ENCODE measurements at places on chromosomes 5 and 9.
A peak's percentile ranks its signal among the peaks of the same experiment; 100 is the strongest.

DNA sequence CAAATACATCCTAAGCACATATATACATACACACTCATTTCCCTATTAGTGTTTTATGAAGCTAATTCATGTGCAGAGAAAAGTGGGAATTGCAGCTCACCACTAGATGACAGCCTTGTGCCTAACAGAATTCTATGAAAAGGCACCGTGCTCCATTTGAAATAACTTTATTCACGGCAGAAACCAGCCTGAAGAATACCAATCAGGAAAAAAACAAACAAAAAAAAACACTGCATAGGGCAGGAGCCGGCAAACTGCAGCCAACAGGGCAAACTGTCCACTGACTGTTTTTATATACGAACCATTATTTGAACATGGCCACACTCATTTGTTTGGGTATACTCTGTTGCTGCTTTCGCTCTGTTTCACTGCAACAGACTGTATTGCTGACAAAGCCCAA lies 33.6 kb downstream of the ERMP1 start:
- DNase-seq = no peak

DNA sequence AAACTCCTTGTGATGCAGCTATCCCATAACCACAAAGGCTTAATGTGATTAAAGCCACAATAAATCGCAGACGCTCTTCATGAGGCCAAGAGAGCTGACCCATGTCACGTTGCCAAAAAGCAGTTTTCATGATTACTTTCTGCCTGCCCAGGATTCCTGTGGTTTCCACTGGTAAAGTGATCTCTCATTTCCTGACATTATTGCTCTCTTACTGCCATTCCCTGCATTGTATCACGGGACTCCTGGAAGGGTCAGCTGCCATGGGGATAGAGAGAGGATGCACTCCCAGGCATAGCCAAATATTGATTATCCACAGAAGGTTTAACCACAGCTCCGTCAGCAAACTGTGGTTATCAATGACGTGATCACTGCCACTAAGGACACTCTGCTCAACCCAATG lies 103.8 kb upstream of the SLC1A3 start:
- no peak for DNase-seq

GRCh38 chr9:130668196-130668595 lies 3.8 kb downstream of the PRDM12 start:
- DNase-seq = no peak

DNA sequence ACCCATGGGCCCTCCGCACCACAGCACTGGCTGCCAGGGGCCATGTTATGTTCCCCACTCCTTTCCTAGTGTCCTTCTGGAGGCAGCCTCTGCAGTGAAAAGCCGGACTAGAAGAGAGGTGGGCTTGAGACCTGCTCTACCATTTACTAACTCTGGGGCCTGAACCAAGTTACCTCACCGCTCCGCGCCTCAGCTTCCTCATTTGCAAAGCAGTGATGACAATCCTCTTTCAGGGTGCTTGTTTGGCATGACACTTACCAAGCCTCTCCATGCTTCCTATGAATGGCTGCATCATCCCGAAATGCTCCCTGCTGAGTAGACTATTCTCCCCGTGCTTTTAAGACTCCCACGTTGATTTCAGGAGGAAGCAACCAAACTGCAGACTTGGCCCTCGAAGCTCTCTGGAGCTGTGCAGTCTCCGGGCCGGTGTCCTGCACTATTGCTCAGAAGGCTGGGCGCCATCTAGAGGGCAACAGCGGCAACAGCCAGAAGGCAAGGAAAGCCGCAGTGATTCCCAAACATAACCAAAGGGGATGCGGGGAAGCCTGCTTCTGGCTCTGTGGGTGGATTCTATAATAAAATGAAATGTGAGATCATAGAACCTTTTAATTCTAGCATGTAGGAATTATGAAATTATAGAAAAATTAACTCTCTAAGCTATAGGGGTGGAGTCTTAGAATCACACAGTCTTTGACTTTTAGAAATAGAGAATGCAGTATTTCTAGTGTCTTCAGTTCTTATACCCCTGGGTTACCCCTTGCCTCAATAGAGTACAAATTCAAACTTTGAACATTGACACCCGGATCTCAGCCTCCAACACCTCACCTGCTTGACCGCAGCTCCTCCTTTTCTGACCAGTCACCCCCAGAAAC lies 599.8 kb upstream of the BRINP1 start:
- DNase-seq = peak; percentile 44

- no peak for DNase-seq
Observed at GRCh38 chr5:18761801-18762200, 1127.5 kb downstream of the TAF11L14 start.

DNA sequence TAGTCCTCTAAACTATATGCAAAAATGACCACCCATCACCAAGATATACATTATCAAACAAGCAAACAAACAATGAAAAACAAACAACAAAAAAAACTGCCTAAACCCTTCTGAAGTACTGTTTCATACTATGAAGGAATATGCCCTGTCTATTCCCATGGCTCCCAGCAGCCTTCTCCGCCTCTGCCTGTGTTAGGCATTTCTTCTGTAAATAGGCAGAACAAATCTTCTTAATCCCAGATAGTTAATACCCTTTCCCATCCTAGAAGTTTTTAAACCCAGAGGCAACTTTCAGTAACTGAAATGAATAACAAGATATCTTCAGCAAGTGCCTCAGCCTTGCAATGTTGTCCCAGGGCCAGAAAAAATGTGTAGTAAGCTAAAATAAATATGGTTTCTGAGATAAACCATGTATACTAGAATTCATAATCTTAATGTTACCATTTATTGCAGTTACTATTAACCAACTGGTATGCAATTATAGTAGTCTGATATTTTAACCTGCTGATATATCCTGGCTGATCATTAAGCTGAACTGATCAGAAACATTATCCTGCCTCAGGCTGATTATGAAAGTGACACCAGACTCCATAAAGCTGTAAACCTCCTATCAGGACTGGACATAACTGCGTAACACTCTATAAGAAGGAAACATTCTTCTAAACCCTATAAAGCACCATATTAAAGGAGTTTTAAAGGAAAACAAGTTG lies 68.5 kb downstream of the ANKRD31 start:
- DNase-seq = no peak

GRCh38 chr9:5863092-5863746 lies 27.5 kb upstream of the MLANA start:
- no peak for DNase-seq

DNA sequence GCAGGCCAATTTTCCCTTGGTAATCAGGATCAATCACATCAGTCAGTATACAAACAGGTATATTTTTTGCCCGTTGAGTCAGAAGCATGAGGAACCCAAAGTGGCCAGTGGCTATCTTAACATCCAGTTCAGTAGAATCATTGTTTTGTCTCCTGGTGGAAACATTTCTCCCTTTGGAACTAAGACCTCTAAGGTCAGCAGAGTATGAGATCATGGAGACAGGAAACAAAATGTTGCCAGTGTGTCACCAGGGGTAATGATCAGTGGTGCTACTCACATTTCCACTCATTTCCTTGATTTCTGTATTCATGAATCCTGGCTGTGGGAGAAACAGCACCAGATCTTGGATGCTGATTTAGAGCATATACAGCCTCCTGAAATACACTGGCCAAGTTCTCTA lies 553.0 kb downstream of the CSNK1G3 start:
- DNase-seq = no peak

GRCh38 chr9:97956331-97956730 lies 18.4 kb upstream of the HEMGN start:
- DNase-seq = no peak

DNA sequence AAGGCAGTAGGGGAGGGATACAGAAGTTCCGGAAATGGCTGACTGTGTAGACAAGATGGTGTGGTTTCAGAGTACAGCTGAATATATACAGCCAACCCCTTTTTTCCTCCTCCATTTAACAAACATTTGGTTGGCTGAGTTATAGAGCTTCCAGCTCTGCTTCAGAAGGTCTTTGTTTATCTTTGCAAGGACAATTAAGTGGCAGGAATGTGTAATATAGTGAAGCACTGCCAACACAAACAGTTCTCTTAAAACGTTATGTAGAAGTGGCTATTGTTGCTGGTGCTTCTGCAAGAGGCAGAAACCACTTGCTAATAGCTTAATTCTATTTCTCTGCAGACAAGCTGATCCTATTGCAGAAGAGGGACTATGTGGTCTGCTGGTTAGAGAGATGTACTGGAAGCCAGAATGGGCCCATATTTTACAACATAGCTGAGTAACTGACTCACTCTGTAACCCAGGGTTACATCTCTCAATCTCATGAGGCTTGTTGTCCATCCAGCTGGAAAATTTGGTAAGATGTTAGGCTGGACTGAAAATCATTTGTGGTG lies 62.7 kb upstream of the OSMR start:
- DNase-seq = no peak

DNA sequence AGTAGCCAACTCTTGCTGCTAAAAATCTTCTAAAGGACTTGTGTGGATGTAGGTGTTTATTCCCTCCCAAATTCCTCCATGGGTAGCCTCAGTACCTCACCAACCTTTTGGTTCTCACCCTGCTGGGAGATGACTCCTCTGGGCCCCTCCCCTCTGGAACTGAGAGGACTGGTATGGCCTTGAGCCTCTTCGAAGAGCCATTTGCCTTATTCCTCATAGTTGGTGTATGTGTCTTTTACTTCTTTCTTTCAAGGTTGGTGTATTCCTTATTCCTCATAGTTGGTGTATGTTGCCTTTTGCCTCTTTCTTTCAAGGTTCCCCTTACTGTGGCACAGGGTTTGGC lies 48.3 kb downstream of the GNAQ start:
- DNase-seq = no peak

DNA sequence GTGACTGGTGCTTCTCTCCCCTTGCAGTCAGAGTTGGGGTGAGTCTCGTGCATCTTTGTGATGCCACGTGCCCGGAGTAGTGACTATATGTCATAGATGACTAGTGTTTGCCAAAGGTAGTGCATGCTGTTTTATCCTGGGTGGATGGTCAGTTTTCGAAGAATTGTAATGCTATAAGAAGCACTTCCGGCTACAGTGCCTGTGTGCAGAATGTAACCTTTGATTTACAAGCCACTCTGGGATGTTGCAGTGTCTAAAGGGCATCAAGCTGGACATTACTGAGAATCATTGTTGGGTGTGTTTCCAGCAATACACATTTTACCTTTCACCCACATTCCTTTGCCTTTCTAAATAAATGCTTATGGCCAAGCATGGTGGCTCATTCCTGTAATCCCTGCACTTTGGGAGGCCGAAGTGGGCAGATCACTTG lies 16.7 kb downstream of the MVB12B start:
- DNase-seq = no peak

- DNase-seq = no peak
Observed at GRCh38 chr5:91830361-91830953, 447.3 kb upstream of the ARRDC3 start.

- DNase-seq = no peak
Observed at GRCh38 chr5:318341-318897, 3.1 kb upstream of the AHRR start.

- DNase-seq = no peak
Observed at GRCh38 chr5:174895360-174895759, 171.0 kb downstream of the MSX2 start.

DNA sequence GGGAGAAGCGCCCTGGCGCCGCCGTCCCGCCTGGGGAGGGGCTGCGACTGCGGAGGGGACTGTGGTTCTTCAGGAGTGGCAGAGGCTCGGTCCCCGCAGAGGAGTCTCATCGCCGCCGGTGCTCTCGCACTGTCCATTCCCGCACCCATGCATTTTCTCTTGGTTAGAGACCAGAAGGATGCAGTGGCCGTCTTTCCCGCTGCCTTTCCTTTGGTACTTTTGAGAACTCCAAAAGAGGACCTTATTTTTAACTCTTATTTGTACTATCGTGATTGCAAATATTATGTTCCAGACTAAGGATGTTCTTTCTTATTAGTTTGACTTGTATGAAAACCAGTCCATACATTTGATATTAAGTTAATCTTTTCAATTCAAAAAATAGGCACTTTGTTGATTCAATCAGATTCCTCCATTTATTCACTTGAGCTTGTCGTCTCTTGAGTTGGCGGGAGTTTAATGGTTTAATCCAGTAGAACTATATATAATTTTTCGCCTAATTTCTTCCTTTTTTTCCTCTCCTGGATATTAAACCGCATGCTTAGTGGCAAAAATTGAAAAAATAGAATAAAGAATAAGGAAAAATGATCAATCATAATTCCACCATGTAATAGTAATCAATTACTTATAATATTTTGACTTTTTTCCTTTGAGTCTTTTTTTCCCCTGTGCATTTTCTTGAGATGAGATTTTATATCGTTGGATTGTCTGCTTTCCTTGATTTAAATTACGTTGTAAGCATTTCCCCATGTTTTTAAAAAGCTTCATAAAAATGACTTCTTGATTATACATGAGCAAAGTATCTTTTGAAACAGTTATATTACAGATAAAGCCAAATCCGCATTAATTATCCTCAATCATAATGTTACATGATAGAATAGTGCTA lies 861 bp downstream of the ZFYVE16 start:
- DNase-seq = peak; percentile 47

DNA sequence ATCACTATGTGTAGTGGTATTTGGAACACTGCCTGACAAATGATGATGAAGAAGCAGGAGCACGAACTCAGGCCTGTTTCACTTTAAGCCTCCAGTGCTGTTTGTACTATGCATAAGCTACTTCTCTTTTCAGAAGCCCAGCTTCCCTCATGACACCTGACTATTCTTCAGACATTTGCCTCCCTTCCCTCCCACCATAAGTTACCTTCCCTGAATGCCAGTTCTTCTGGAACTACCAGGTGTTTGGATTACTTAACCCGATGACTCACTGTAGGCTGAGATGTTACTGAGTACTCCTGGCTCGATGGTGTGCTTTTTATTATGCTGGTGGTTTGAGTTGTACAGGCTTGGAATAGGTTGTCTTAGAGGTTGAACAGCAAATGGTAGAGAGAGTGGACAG lies 180.0 kb downstream of the SPATA31D1 start:
- DNase-seq = no peak

DNA sequence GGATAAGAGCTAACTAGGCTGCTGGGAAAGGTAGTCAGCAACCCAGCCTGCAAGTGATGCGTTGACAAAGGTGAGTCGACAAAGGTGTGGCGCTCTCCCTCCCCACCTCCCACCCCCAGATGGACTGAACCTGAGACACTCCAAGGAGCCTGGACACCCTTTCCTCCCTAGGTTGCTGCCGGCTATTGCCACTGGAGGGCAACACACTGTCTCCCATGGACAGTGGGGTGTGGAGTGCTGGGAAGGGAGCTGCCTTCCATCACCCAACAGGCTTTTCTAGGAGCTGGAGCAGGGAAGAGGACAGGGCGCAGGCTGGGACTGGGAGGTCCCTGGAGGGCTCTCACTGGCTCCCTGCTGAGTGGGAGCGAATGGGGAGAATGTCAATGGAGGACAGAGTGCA lies 75.4 kb upstream of the ARAP3 start:
- DNase-seq = no peak

DNA sequence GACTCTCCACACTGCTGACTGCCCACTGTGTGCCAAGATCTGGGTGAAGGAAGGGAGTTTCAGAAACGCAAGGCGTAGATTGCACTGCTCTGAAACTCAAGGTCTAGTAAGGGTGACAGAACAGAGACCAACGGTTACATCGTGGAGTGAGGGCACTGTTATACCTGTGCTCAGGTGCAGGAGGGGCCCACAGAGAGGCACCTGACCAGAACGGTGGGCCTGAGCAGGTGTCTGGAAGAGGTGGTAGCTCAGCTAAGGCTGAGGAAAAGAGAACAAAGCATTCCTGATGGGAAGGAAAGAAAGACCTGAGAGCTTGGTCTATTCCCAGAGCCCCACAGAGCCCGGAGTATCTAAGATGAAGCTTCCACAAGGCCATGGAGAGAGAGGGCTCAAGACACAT lies 267.2 kb downstream of the MED10 start:
- no peak for DNase-seq

- no peak for DNase-seq
Observed at GRCh38 chr5:104763216-104763615, 1200.6 kb upstream of the NUDT12 start.
